Stimulated activated CD8-positive, alpha-beta memory T cell treated with anti-CD3 and anti-CD28 coated beads, Interleukin-15, amount 100 ng/mL, for 48 hours (primary cell): ENCODE measurements at places on chromosomes 5 and 9.

DNA sequence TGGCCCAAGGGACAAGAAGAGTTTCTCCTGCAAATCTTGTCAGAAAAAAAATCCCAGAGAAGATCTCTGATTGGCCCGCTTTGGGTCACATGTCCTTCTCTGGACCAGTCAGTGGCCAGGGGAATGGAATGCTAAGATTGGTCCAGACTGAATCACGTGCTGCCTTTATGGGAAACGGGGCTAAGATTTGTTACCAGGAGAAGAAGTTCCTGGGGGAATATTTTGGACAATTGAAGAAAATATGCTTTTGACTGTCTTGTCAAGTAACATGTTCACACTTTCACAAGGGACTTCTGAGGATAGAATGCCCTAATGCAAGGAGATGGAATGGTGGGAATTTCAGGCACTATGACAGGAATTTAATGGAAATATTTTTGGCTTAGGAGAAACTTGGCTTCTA is 74.1 kb upstream of the SH3PXD2B start:
- no peak for DNase-seq

DNA sequence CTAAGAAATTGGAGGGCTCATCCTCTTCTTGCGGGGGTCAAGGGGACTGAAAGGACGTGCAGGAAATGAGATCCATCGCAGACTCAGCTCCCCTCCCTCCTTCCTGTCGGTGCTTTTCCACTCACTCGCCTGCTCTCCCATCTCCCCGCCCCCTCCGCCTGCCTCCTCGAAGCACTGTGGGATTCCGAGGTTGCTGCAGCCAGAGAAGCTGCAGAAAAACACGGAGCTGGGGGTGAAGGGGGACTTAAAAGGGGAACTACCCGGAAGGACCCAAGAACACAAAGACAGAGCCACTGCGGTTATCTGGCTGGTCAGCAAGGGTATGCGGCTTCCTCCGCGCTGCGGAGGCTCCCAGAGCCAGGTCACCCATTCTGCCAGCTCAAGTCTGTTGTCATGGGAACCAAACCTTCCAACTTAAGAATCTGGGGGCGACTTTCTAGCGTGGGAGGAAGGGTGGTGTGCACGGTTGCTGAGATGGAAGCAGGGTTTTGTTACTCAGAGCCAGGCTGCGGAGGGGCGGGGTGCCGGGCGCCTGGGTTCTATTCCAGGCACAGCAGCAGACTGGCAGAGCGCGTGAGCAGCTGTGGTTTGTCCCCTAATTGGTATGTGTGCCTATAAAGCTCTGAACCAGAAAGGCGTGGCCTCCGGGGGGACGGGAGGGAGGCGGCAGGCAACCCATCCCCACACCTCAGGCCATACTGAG is 24.9 kb downstream of the PCDHGC5 start:
- peak; percentile 67 for DNase-seq

GRCh38 chr9:5113994-5114748 is 71.3 kb downstream of the INSL6 start:
- no peak for DNase-seq

- no peak for DNase-seq
Measured at GRCh38 chr5:52388349-52388748, 399.4 kb upstream of the ITGA1 start.

DNA sequence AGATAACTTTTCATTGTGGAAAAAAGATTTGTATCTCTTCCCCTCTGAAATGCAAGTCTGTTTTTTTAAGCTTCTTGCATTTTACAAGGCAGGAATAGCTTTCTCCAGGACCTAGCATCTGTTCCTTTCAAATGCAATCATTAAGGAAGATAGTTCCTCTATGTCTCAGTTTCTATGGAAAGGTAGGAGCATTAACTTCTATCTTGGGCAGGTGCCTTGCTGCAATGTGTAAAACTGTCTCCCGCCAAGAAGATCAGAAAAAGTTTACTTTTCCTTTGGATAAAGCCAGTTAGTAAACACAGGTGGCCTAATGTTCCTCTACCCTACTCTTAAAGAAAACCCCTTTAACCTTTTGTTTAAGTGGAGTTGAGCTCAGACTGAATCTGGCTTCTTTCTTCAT is 560.6 kb upstream of the CYLC2 start:
- no peak for DNase-seq
